ENCODE measurements at places on chromosomes 4 and X. TPM values are rescaled to one million over a fixed set of nuclear protein-coding genes. Genes with fewer than 3 reads are reported as not detected.

CRMP1 gene
- under 0.01 TPM for total RNA-seq

NELFA gene
- total RNA-seq, result 11.6 TPM

YY2 gene
- 1.00 TPM for total RNA-seq

ADH7 gene
- total RNA-seq, result not detected

Data from smooth muscle cell of bladder (primary cell).